ENCODE measurements at places on chromosomes 11 and 22.

DNA sequence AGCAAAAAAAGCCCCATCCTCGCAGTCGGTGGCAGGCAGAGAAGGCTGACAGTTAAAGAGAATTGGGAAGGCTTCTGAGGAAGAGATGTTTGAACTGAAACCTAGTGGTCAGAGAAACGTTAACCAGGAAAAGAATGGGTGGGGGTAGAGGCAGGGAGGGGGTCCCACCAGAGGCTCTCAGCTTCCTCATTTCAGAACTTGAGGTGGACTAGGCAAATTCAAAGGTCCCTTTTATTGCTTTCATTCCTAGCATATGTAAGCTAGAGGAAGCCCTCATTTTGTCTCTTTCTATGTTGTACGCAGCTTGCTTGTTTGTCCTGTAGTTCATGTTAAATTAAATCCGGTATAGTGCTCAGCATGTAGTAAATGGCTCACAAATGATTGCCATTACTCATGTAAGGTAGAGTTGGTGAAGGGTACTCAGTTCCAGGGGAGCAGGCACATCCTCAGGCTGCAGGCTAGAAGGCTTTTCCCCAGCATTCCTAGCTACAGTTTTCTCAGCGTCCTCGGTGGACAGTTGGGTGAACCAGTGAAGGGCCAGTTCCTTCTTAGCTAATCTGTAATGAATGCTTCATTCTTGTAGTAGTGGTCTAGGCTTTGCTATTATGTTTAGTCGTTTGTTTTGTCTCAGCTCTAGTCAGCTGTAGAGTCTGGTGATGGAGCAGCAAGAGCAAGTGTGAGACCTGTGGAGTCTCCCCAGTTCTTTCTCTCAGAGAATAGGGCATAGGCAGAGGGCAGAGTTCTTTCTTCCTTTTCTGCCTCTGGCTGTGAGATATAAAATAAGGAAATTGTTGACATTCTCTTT lies 58.6 kb downstream of the UVRAG start:
- DNase-seq: no peak

DNA sequence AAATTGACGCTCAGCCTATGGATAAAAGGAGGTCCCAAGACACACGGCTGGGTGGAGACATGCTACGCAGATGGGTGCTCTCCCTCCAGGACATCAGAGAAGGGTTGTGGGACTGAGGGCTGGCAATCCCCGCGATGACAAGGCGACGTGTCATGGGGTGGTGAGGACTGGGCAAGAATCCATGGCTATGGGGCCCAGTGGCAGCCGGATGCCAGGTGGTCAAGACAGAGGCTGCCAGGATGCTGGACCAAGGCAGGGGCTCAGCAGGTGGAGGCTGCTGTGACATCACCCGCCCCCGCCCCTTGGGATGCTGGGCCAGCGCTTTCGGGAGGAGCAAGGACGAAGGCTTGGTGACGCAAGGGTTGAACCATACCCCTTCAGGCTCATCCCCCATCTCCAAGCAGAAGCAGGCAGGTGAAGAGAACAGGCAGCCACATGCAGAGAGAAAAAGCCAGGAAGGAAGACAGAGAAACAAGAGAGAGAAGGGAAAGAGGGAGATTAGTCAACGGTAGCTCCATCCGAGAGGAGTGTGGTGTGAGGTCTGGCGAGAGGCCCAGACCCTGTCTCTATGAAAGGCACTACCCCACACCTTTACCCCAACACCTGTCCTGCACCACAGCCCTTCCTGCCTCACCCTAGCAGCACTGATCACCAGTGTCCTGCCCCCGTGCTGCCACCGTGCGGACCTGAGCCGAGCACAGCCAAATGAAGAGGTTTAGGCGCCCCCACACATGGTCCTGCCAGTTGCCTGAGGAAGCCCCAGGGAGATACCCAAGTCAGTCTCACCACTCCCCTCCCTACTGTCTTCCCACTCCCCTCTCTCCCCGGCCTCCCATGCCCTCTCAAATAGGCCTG lies 24.1 kb upstream of the RASL10A start:
- no peak for DNase-seq

DNA sequence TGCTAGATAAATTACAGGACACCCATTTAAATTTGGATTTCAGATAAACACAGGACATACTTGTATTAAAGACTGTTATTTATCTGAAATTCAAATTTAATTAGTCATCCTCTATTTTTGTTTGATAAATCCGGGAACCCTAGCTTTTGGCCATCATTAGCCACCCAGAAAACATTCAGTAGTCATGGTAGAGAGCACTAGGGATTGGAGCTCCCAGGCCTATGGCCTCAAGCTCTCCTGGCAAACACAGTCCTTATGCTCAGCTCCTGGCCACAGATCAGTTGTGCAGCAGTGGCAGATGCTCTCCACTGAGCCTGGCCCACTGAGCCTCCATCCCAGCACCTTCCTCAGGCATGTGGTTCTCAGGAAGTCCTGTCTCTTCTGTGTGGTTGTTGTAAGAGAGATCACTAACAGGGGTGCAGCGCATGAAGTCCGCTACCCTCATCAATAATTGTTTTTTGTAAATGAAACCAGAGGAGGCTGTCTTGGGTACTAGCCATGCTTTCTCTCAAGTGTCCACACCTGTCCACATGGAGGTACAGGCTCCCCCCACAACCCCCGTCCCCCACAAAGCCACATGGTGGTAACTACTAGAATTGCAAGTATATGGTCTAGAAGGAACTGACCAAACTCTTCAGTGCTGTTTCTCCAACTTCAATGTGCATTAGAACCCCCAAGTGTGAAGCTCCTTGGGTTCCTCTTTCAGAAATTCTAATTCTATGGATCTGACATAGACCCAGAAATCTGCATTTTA lies 1.1 kb upstream of the IRAG1 start:
- no peak for DNase-seq

DNA sequence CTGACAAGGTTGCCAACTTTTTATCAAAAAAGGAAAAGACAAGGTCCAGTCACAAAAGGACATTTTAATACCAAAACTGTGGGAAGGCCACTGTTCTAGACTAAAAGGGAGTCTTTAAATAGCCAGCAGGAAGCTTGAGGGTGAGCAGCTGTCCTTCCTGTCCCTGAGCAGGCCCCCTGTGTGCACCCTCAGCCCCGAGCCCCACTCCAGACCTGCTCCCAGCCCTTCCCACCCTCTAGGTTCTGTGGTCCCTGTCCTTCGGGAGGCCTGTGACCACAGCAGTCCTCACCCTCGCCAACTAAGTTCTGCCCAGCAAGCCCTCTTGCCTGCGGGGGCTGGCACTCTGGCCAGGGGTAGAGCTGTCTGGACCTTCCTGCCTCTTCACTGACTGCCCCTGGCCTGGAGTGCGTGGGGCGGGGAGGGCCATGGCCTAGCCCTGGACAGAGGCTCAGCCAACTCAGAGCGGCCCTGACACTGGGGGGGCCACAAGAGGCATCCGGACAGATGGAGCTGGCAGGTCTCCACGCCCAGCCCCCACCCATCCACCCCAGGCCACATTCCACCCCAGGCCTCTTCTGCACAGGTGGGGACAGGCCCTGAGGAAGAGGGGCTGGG lies 1.6 kb upstream of the PLXNB2 start:
- no peak for DNase-seq

DNA sequence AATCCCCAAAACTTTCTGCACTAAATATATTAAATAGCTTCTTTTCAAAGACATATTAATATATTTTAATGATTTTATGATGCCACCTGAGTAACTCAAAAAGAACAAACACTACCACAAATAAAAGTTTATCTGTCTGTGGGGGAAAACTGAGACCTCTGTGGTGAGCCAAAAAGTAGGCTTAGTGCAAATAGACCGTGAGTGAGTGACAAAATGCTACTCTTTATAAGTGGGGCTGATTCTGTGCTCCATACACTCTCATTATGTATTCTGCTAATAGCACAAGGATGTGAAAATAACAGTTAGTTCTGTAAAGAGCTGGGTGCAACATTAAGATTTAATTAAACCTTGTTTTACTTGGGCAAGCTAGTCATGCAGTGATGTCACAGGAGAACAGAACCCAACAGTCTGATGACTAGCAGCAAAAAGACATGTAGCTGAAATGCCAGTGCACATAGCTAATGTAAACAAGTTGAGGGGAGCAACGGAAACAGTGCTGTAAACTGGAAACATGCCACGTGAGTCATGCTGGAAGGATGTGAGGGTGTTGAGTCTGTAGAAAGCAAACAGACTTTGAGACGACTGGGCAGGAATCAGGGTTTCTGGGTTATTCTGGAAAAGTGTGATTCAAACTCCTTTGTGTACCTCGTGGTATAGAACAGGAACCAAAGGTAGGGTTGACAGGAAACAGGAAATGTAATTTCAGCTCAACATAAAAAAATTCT lies 1130.4 kb downstream of the LRRC4C start:
- peak; percentile 3 for DNase-seq

GRCh38 chr22:37638391-37639069 lies 939 bp upstream of the SH3BP1 start:
- no peak for DNase-seq
